ENCODE measurements at places on chromosomes 16 and 17.

- DNase-seq: no peak
These were observed 242.1 kb upstream of the TNRC6C start for GRCh38 chr17:77716289-77716926.

- no peak for DNase-seq
These were observed 36.7 kb downstream of the CCDC182 start for GRCh38 chr17:57708410-57708809.

DNA sequence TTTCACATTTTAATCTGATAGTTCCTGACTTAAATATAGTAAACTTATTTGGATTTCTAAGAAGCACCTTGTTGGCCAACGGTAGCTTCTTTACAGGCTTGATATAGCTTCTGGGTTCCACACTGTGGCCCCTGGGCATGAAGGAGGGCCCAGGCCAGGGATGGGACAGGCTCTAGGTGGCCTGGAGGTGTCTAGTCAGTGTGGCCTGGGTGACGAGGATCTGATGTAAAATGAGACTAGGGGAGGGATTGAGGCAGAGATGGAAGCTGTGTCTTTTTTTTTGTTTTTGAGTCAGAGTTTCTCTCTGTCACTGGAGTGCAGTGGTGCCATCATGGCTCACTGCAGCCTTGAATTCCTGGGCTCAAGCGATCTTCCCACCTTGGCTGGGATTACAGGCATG, 187.0 kb downstream of the PRKCB start:
- no peak for DNase-seq

DNA sequence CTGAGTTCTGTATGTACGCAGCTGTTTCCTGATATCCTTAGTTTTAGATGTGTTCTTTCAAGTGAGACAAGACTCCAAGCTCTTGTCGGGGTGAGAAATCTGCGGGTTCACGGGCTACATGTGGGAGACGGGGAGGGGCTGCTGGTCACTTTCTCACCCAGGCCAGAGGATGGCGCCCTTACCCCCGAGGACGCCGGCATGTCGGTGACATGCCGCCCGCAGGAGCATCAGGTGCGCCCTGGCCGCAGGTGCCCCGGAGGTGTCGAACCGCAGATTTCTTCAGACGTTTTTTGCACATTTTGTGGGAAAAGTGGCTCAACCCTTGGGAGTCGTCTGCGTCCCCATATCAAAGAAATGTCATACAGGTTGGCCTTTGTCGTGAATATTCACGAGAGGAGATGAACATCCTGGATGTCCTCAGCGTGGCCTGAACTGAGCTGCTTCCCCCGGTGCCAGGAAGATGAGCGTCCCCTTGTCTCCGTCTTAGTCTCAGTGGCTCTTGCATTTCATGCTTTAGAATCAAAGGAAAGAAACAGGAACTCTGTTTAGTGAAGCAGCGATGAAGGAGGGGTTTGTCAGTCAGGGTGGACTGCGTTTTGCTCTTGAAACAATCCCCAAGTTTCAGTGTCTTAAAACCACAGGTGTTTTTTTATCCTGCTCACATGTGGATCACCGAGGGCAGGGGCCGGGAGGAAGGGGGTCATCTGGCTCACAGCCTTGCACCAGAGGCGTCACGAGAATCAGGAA, 75.4 kb upstream of the ZNF750 start:
- no peak for DNase-seq

DNA sequence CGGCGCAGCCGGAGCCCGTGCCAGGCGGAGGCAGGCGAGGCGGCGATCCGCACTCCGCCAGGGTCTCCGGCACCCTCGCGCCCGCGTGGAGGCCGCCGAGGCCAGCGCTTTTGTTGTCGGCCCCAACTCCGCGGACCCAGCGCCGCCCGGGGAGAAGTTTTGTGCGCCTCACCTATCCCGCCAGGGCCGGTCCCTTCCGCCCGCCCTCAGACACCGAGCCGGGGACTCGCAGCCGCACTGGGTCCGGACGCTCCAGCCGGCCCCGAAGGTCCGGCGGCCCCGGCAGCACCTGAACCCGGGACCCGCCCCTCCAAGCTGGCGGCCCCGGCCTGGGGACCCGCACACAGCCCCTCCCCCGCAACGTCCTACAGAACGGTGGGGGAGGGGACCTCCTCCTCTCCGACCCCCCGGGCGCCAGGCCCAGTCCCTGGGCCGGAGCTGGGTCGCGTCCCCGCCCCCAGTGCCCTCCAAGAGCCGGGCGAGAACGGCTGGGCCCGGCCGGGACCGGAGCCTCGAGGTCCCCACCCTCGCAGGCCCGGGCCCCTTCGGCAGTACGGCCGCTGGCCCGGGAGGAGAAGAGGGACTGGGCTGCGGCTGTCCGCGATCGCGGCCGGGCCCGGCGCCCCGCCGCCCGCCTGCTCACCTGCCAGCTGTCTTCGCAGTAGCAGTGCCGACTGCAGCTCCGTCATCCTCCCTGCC, 698 bp downstream of the UBE2G1 start:
- peak; percentile 74 for DNase-seq

GRCh38 chr17:72635034-72635635, 457.4 kb downstream of the SLC39A11 start:
- DNase-seq: no peak

DNA sequence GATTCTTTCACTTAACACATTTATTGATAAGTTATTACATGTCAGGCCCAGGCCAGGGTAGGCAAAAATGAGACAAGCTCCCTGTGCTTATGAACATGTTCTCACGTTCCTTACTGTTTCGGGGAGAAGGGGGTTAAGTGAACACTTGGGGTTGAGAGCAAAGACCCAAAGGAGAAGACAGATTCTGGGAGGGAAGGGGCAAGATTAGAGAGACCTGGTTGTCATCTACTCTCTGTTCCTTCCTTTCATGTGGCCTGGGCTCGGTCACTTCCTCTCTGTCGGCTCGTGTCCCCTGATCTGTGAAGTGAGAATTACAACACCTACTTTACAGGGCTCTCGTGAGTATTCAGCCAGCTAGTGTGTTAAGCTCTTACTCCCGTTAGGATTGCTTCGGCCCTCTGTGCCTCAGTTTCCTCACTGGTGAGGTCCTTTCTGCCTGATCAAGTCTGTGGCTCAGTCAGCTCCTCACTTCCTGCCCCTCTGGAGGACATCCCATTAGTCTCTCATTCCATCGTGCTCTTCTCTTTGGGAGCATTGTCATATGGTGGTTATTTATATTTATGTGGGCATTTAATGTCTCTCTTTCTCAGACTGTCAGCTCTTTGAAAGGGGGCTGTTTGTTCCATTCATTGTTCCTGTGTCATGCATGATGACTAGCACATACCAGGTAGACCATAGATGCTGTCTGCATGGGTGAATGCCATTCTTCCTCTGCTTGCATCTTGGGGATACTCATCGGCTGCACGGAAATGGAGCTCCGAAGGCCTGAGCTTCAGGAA, 38.9 kb downstream of the PLCG2 start:
- no peak for DNase-seq

DNA sequence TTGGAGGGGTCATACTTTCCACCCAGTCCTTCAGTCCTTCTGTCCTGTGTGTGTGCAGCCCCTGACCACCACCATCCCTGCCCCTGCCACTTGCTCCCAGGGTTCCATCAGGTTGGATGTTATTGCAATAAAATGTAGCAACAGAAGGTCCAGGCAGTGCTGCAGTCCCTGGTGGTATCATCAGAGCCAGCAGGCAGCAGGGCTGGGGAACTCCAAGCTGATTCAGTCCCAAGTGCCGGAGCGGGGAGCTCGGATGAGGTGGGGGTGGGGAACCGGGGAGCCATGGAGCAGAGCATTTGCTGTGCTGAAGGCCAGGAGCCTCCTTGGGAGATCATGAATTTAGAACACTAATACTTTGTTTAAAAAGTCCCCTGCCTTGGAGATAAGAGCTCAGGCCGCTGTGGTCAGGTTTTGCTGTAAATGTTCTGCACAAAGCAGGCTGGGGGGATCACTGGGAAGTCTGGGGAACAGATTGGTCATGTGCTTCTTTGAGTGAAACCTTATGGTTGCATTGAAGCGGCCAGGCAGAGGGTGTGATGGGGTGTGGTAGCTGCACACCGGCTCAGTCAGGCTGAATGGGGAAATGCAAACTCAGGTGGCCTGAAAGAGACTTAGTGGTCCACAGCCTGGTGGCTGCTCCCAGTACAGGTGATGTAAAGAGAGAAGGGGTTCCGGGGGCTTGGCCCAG, 225.9 kb downstream of the SEC14L1 start:
- DNase-seq: no peak

DNA sequence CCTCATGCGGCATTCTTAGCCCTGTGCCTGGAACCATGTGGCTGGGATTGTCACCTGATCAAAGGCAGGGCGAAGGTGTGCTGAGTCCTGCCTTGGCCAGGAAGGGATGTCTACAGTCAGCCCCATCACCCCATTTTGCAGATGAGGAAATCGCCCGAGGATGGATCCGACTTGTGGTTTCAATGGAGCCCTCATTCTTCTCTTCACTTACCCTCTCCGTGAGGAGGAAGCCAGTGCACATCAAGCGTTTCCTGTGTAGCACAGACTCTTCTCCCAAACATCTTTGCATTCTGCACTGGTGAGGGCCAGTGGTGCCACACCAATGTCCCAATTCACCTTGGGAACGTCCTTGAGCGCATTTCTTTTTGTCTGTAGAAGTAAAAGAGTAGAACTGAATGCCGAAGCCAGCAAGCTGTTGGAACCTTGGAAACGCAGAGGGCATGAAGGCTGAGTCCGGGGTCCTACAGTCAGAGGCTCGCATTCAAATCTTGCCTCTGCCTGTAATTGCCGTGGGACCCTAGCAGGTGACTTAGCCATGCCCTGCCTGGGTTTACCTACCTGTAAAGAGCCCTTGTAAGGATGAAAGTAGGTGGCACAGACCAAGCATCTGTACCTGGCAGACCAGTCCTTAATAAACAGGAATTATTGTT, 85.4 kb downstream of the IRF8 start:
- no peak for DNase-seq

DNA sequence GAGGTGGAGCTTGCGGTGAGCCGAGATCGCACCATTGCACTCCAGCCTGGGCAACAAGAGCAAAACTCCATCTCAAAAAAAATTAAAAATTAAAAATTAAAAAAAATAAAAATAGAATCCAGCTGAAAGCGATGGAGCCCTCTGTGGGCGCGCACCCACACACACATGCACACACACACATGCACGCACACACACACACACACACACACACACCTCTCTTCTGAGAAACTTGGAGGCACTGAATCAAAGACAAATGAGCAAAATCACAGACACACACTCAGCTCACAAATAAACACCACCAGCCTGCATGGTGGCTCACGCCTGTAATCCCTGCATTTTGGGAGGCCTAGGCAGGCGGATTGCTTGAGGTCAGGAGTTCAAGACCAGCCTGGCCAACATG, 9.6 kb upstream of the FADS6 start:
- DNase-seq: no peak

DNA sequence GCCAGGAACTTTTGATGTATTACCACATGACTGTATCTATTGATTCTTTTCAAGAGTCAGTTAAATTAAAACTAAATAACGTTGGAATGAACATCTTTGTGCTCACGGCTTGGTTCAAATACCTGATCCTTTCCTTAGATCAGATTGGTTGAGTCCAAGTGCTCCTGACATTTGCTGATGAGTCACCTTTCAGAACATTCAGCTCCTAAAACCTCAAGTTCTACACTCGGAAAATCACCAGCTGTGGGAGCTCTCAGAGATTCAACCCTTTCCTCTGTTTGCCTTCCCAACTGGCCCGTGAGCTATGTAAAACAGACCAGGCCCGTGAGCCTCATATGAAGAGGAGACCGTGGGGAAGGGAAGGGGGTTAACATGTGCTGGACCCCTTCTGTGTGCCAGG, 68.1 kb downstream of the RTN4RL1 start:
- DNase-seq: no peak

DNA sequence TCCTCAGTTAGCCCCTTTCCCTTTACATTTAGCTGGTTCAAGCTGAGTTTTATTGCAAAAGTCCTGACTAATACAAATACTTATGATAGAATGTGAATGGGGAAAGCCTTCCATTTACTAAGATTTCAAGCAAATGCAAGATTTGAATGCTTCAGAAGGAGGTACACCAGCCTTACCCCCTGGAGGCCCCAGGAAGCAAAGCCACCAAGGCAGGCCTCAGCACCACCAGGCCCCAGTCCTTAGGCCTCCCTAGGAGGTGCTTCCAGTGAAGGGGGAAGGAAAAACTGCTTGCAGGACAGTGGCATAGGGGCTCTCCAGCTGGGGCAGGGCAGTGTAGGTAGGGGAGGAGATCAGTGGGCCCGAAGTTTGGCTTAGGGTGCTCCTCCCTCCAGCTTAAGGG, 7.3 kb upstream of the PRPSAP2 start:
- no peak for DNase-seq

- no peak for DNase-seq
These were observed 73.3 kb downstream of the AKAP1 start for GRCh38 chr17:57158325-57158724.

GRCh38 chr16:57688487-57688986, 6.1 kb upstream of the DRC7 start:
- DNase-seq: no peak

GRCh38 chr17:18246880-18247612, 11.5 kb downstream of the FLII start:
- DNase-seq: peak; percentile 62

GRCh38 chr16:17227278-17227677, 243.5 kb downstream of the XYLT1 start:
- DNase-seq: no peak

GRCh38 chr16:28192806-28193529, 18.8 kb downstream of the XPO6 start:
- peak; percentile 65 for DNase-seq
